ENCODE measurements at places on chromosomes 16 and 17.

- DNase-seq: no peak
Measured at GRCh38 chr16:55832773-55833691, at the start of gene CES1. Gene CES1, minus strand, starts transcription at chr16:55833096. Its CDS starts 41 bp downstream, at chr16:55833055.

DNA sequence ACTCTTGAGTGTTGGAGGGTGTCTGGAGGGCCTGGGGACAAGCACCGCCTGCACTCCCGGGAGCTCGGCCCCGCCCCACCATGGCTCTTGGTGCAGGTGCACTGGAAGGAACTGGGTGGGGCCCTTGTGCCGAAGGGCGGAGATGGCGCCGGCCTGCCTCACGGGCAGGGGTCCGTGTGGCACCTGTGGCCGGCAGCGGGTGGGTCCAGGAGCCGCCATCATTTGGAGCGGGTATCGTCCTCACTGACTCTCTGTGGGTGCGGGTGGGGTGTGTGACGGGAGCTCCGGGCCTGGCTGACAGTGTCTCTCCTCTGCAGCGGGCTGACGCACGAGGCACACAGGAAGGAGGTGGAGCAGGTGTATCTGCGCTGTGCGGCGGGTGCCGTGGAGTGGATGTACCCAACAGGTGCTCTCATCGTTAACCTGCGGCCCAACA lies 5.2 kb downstream of the METRNL start:
- DNase-seq: no peak

DNA sequence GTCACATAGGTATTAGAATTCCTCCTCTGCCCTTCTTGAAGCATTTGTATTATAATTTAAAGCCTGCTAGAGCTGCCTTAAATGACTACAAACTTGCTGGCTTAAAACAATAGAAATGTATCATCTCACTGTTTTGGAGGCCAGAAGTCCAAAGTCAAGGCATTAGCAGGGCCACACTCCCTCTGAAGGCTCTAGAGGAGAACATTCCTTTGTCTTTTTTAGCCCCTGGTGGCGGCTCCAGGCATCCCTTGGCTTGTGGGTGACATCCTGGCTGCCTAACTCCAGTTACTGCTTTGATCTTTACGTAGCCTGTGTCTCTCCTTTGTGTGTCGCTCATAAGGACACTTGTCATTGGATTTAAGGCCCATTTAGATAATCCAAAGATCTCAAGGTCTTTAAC lies 186.6 kb upstream of the SALL1 start:
- no peak for DNase-seq

GRCh38 chr16:87434146-87434667 lies 42.1 kb downstream of the MAP1LC3B start:
- DNase-seq: no peak

- no peak for DNase-seq
Measured at GRCh38 chr17:59521465-59522126, 43.8 kb upstream of the DHX40 start.

DNA sequence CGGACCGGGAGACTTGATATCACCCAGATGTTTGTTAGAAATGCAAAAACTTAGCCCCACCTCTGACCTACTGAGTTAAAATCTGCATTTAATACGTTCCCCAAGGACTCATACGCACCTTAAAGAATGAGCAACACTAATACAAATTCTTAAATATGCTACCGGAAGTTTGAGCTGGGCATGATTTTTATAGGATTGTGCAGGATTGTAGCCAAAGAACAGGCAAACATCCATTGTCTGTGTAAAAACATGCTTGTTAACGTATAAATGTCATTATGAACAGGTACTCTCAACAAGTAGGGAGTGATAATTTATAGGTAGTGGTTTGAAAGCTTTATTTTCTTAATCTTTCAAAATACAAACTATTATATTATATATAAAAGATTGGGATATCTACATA lies 22.3 kb upstream of the COX10 start:
- DNase-seq: no peak

- no peak for DNase-seq
Measured at GRCh38 chr16:31718998-31719397, 154.6 kb upstream of the ZNF267 start.

- no peak for DNase-seq
Measured at GRCh38 chr17:67422897-67423296, 45.8 kb downstream of the PITPNC1 start.

- DNase-seq: no peak
Measured at GRCh38 chr16:57689762-57690558, 4.6 kb upstream of the DRC7 start.

- DNase-seq: no peak
Measured at GRCh38 chr16:73368715-73369114, 320.8 kb upstream of the ZFHX3 start.

- DNase-seq: no peak
Measured at GRCh38 chr17:33038740-33039139, 47.1 kb downstream of the SPACA3 start.

- DNase-seq: peak; percentile 11
Measured at GRCh38 chr16:88815901-88816589, 4.3 kb upstream of the APRT start.

DNA sequence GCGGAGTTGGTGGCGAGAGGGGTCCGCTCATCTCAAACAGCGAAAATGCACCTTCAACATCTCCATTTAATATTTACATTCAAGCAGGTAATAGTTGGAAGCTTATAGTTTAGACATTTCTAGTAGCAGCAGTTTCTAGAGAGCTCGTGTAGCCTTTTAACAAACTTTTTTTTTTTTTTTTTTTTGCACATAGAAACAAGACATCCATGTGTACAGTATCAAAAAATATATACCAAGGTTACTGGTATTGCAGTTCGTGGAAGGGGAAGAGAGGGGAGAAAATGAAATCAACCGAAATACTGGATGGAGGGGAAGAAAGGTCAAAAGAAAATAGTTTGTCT lies 6.2 kb downstream of the CBX4 start:
- no peak for DNase-seq

- no peak for DNase-seq
Measured at GRCh38 chr17:37490022-37490587, 414 bp downstream of the DUSP14 start.

DNA sequence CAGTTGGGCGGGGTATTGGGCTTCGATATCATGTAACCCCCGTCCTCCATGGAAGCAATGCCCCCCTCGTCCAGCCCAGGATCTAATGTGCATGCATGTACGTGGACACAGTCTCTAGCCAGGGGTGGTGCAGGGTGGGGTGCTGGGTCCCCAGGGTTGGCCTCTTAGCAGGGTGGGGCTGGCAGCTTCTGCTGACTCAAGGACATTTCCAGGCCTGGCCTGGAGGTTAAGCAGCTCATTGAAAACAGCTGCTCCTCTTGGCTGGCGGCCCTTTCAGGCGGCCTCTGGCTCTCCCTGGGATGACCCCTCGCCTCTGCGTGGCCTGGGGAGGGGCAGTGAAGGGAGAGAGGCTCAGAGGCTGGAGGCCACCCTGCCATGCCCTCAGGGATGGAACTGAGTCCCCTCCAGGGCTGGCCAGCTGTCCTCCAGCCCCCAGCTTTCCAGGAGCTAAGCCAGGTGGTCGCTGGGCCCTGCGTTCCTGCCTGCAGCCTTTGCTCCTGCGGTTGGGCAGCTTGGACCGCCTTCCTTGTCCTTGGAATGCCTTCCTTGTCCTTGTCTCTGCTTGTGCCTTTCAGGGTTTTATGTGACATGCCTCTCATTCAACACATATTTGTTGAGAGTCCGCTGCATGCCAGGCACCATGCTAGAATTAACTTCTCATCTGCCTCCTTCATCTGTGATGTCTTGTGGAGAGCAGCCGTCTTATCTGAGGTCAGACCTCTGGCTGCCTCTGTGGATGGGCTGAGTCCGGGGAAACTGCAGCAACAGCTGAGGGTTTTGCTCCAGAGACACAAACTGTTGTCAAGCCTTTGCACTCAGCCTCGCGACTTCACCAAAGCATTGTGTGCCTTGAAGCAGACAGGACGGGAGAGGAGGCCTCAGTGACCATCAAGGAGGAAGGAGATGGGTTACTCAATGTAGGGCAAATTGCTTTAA lies 26.6 kb downstream of the MRC2 start:
- DNase-seq: no peak

DNA sequence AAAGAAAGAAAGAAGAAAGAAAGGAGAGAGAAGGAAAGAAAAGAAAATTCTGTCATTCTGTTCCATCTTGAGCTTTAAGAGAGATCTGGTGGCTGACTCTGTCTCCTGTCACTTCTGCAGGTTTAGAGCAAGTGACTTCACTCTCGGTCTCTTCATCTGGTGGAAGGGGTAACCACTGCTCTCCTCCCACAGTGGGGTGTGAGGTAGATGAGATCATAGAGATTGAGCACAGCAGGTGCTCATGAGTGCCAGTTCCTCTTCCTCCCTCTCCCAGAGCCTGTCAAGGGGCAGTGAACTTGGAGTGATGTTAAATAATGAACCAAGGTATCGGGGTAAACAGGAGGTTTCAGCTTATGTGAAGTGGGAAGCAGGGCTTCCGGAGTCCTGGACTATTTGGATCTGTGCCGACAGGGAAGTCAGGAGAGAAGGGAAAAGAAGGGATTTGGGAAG lies 47.7 kb downstream of the BEAN1 start:
- DNase-seq: no peak

GRCh38 chr16:9225527-9226316 lies 134.3 kb downstream of the HAPSTR1 start:
- no peak for DNase-seq

GRCh38 chr17:15893658-15894024 lies 51.3 kb upstream of the ADORA2B start:
- DNase-seq: no peak

- DNase-seq: no peak
Measured at GRCh38 chr16:66325717-66326376, 40.6 kb upstream of the CDH5 start.

- no peak for DNase-seq
Measured at GRCh38 chr17:64998436-64999190, 57.9 kb downstream of the GNA13 start.

DNA sequence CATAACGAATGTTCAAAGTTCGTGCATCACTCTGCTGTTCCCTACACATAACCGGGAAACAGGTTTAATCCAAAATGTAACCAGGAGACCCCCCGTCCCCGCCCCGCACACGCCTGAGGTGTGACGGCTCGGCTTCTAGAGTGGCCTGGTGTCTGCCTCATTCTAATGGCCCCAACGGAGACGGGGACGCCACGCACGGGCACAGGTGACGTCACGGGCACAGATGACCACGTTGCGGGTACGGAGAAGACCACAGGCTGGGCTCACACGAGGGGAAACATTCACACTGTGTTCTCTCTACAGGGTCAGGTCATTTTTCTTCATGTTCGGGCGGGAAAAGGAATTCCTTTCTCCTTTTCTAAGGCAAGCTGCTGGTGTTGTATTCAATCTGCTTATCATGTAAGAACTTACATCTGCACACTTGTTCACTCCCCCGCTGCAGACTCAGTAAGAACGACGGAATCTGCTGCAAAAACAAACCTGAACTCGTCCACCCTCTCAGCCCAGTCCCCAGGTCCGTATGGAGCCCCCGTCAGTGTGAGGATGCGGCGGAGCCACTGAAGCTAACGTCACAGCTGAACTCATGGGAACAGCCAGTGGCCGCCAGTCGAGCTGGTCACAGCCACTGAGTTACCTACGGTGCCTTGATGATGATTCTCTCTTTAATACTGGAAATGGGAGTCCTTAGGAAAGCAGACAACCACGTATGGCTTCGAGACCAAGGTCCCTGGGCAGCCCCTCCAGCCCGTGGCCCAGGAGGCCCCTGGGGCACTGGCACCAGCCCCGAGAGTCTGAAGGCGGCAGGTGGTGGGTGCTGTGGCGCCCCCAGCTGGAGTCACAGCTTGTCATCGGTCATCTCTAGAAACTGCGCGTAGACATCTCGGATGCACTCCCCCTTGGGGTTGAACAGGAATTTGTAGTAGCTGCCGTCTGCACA lies 32.9 kb downstream of the WDR45B start:
- DNase-seq: no peak

DNA sequence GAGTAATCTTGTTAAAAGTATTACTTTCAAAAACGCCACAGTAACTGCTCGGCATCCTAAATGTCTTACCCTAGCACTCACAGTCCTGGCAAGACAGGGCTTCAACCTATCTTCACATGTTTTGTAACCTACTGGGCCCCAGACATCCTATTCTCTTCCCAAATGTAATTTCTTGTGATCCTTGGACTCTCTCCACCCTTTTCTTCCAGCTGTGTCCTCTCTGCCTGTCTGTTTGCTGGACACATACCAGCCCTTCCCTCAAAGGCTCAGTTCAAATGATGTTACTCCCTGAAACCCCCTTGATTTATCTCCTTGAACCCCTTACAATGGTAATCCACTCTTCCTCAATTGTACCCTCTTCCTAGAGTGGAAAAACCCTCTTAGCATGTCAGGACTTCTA lies 60.1 kb upstream of the CNEP1R1 start:
- DNase-seq: no peak

DNA sequence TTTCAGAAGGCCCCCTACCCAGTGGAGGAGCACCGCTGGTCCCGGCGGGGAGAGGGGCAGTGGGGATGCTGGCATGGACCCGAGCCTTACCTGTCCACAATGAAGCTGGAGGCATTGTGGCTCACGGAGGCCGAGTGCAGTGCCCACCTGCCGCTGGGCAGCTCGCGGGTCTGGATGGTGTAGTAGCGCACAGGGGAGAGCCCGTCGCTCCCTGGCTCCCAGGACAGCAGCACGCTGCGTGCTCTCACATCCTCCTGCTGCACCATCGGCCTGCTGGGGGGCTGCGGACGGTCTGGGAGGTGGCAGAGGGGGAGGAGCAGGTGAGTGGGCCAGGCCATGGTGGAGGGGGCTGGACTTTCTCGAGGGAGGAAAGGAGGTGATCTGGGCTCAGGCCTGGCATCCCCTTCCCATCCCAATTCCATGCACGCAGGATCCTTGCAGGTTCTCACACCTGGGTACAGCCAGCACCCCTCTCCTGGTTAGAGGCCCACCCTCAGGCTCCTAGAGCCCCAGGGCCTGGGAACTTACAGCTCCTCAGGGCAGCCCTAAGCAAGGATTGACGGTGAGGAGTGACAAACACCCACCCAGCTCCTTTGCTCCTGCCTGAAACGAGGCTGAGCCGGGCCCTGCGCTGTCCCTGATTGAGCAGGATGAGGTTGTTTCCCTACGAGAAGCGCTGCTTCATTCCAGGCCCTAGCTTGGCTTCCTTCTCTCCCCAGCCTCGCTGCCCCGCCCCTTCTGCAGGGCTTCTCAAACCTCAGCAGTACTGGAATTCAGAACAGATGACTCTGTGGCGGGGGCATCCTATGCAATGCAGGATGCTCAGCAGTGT lies 76.2 kb upstream of the CDC42EP4 start:
- no peak for DNase-seq

- no peak for DNase-seq
Measured at GRCh38 chr16:20397468-20398074, 7.0 kb downstream of the PDILT start.

GRCh38 chr16:86427433-86427851 lies 82.9 kb upstream of the FOXF1 start:
- DNase-seq: no peak

All from NCI-H1417 treated with DMSO at 0.1 percent for 48 hours (cell line).